Cardiac fibroblast (primary cell): ENCODE measurements at places on chromosomes 11 and 22.
A peak's percentile ranks its signal among the peaks of the same experiment; 100 is the strongest.

- DNase-seq: no peak
These were observed 6.4 kb downstream of the PLA2G3 start for GRCh38 chr22:31133911-31134310.

GRCh38 chr11:870127-870413 lies 27.4 kb downstream of the TSPAN4 start:
- DNase-seq: no peak

DNA sequence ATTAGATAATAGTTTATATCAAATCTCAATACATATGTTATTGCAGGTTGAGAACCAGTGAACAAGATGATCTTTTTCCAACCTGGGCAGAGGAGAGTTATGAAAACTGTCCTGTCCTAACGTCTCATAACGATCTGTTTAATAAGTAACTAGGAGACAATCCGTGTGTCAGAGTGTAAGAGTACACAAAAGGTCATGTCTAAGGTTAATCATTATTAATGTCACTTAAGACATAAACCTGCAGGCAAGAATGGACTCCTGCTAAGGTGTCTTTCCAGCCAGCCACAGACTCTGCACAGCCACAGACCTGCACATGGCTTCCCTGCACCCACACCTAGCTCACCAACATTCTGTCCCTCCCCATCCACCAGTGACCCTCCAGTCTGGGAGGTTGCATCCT lies 10.1 kb downstream of the SLC5A4 start:
- DNase-seq: no peak

- peak; percentile 60 for DNase-seq
These were observed 5.4 kb upstream of the MIF start for GRCh38 chr22:23888615-23889401.

- no peak for DNase-seq
These were observed 1734.0 kb upstream of the RAG2 start for GRCh38 chr11:38332046-38332445.

DNA sequence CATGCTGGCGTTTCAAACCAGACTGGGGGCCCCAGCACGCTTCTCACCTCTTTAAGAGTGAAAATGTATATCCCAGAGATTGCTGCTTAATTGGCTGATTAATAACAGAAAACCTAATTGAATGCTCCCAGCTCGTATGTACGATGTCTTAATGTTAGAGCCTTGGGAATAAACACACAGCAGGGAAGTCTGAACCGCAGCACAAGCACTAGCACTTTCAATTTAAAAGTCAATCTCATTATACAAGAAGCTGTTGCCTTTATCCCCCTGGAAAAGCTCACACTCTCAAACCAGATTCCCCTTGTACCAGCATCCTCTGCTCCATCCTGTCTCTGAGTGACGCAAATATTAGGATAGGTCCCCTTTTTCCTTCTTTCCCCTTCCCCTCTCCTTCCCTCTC lies 449.1 kb downstream of the MN1 start:
- no peak for DNase-seq

DNA sequence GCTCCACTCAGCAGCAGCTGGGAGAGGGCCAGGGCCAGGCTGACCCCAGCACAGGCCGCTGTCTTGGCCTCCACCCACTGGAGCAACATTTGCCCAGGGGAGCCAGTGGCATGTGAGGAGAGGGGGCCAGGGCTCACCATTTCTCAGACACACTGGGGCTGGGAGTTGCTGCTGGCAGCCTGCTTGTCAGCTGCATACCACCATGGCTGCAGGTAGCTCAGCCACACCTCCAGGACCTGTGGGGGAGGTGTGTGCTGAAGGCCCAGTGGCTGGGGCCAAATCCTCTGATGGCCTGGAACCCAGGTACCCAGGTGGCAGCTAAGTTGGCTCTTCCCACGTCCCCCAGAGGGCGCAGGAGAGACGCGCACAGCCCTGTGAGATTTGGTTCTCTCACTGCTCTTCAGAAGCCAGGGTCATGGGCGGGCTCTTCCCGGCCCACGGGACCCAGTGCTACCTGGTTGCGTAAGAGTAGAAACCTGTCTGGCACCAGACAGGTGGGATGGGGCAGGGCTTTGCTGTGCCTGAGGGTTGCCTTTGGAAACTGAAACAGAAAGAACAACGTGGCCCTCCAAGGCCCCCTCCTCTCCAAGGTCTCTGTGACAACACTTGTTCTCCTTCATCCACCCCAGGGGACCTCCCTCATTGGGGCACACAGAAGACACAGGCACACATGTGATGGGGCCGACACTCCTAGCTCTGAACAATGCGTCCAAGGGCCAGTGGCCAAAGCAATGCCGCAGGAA lies 98.8 kb downstream of the MED15 start:
- DNase-seq: peak; percentile 73

DNA sequence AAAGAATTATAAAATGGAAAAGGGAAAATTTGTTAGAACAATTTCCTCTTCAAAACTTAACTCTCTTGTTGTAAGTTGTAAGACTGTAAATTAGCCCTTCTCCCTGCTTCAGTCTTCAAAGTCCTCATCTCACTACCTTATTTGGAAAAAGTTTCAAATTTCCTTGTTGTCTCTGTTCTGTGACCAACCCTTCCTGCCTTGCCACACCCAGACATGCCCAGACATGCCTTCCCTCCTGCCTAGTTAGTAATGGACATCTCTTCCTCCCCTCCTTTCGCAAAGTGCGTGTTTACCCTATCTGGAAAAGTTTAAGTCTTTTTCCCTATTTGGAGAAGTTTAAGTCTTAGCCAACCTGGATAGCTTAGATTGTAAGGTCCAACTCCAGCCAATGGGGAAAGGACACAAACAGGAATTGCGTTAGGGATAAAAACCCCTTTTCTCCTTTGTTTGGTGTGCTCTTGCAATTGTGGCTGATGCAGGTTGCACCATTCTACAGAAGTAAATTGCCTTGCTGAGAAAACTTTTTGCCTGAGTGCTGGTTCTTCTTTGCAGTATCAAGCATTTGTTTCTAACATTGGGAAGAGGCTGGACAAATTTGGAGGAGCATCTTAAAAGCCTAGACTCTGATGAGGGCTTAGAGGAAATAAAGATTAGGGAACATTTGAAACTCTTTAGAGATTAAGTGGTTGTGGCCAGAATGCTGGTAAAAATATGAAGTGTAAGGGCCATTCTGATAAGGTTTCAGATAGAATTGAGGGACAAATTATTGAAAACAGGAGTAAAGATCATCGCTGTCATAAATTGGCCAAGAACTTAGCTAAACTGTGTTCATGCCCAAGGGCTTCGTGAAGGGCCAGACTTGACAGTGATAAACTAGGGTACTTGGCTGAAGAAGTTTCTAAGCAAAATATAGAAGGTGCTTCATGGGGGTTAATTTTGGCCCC lies 15.4 kb downstream of the OR52K2 start:
- no peak for DNase-seq

GRCh38 chr22:38126928-38127668 lies 16.6 kb upstream of the BAIAP2L2 start:
- no peak for DNase-seq

GRCh38 chr11:22807391-22807790 lies 22.2 kb downstream of the SVIP start:
- DNase-seq: no peak

- no peak for DNase-seq
These were observed 8.0 kb upstream of the FXYD2 start for GRCh38 chr11:117832511-117832910.

DNA sequence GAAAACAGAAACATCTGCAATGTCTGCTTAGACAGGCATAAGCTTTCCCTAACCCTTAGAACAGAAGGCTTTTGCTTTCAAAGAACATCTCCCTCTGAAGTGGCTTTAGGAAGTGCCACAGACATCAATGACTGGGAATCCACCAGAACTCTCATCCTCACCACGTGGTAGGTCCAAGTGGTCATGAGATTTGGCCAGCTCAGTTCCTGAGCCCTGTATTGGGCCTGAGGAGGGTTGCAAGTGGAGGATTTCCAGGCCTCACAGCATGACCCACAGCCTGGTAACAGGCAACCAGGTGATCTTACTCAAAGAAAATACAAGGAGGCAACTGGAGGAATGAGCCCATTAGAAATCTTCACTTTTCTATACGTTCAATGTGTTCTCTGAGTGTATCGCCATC lies 1.6 kb downstream of the CASP1 start:
- no peak for DNase-seq

GRCh38 chr11:61891331-61892084 lies at the start of gene FADS3:
TSS of gene FADS3 (minus strand) at chr11:61891545. CDS start at chr11:61891381, 164 bp downstream.
- peak; percentile 72 for DNase-seq

- DNase-seq: peak; percentile 24
These were observed 1.2 kb downstream of the PRG3 start for GRCh38 chr11:57379732-57380131.

DNA sequence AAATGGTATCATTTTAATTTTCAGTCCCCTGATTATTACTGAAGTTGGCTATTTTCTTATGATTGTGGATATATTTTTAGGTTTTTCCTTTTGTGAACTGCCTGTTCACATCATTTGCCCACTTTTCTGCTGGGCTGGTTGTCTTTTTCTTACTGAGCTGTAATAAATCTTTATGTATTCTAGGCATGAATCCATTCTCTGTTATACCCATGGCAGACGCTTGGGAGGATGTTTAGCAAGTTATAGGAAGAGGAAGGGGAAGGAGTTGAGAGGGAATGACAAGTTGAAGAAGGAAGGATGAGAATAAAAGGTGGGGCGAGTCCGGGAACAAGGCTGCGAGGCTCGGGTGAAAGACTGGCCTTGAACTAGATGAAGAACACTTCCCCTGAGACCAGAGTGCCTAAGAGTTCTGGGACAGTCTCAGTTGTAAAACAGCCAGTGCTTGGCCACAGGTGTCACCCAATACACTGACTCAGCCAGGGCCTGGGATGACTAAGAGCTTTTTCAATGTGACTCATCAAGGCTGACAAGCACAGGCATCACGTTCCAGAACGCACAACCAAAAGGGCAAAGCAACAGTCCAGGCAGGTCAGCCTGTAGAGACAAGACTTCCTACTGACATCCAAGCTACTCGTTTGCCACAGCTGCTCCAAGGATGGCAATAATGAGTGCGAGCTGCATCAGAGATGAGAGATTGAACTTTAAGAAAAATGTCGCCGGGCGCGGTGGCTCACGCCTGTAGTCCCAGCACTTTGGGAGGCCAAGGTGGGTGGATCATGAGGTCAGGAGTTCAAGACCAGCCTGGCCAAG lies 35.2 kb downstream of the LRFN4 start:
- DNase-seq: peak; percentile 86

GRCh38 chr11:121071846-121072450 lies 29.1 kb upstream of the TECTA start:
- DNase-seq: peak; percentile 11

- no peak for DNase-seq
These were observed 501.8 kb upstream of the TENM4 start for GRCh38 chr11:79942646-79943045.

GRCh38 chr11:45644981-45645889 lies 20.2 kb downstream of the CHST1 start:
- no peak for DNase-seq

GRCh38 chr22:28250036-28250695 lies 331.1 kb upstream of the PITPNB start:
- no peak for DNase-seq

GRCh38 chr11:115217726-115218311 lies 286.4 kb downstream of the CADM1 start:
- DNase-seq: no peak

DNA sequence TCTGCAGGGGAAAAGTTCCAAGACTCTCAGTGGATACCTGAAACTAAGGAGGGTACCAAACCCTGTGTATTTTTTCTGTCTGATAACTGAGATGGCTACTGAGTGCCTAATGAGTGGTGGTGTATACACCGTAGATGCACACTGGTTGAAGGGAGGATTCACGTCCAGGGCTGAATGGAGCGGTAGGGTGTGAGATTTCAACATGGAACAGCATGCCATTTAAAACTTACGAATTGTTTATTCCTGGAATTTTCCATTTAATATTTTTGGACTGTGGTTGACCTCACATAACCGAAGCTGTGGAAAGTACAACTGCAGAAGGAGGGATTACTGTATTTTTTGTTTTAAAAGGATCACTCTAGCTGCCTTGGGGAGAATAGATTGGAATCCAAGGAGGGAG lies 322.5 kb upstream of the SORL1-AS1 start:
- DNase-seq: no peak

- peak; percentile 81 for DNase-seq
These were observed 41.7 kb upstream of the AQP11 start for GRCh38 chr11:77547863-77548551.

DNA sequence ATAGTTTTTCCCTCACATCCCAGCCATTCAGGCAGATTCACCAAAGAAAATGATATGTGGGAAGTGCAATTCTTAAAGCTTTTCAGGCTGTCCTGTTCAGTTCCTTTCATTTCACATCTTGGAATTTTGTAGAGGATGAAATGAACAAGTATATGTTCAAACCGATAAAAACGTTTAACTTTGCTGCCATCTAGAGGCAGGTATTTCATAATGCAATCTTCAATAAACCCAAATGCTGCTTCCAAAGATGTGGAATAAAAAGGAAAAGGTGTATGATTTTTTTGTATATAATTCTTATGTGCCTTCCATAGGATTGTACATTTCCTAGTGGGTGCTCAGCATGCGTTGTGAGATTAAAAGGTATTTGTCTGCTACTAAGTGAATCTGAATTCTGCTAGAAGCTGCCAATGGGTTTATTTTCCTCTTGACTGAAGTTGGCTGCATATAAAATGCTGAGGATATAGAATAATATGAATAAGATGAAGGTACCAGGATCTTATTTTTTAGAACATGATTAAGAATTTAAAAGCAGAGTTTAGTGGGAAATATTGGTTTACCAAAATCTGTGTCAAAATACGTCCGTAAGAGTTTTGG lies 199.3 kb downstream of the PGR start:
- peak; percentile 83 for DNase-seq

GRCh38 chr22:37880668-37881440 lies 25.2 kb upstream of the MICALL1 start:
- peak; percentile 51 for DNase-seq

- DNase-seq: no peak
These were observed 57.3 kb upstream of the SORL1 start for GRCh38 chr11:121394785-121395184.

DNA sequence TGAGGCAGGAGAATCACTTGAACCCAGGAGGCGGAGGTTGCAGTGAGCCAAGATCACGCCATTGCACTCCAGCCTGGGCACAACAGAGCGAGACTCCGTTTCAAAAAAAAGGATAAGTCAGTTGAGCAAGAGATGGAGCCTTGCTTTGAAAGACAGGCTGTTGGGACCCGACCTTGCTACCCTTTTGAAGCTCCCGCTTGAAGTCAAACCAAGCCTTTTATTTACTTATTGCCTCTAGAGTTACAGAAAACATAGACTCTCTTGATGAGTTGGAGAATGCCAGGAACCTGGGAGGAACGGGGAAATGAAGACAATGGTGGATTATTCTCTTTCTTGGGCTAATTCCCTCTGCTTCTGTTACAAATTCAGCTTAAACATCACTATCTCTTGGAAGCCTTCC lies 4.9 kb downstream of the SYN3 start:
- no peak for DNase-seq

- no peak for DNase-seq
These were observed 45.3 kb downstream of the PHF21A start for GRCh38 chr11:46075928-46076327.

- DNase-seq: no peak
These were observed 120.4 kb downstream of the CCDC34 start for GRCh38 chr11:27242591-27242990.

GRCh38 chr22:25697978-25698377 lies 44.0 kb upstream of the MYO18B start:
- DNase-seq: no peak
